ENCODE measurements at places on chromosomes 5 and 9. TPM values are rescaled to one million over a fixed set of nuclear protein-coding genes. Genes with fewer than 3 reads are reported as not detected.
A peak's percentile ranks its signal among the peaks of the same experiment; 100 is the strongest.

Gene KIF12
- total RNA-seq = not detected

Gene FCN2
- not detected for total RNA-seq

Gene RETREG1
- 12.1 TPM for total RNA-seq

Gene GFM2
- total RNA-seq = 33.9 TPM

Gene MTMR12
- 25.4 TPM for total RNA-seq

Gene HTR1A
- not detected for total RNA-seq

Gene ETF1
- 246 TPM for total RNA-seq

Gene LRRC19
- total RNA-seq = not detected

Gene NUTM2F
- total RNA-seq = not detected

GRCh38 chr9:19186232-19186631 is 44.3 kb upstream of the DENND4C start:
- no peaks in the 10 kb centered on the region for H3K27me3 ChIP-seq
- H3K27ac ChIP-seq = no peak overlapping the region
- H3K36me3 ChIP-seq = no peaks in the 10 kb centered on the region
- no peak overlapping the region for H3K4me3 ChIP-seq
- H3K4me1 ChIP-seq = peaks cover 25% of the 10 kb centered on the region

- no peak overlapping the region for H3K4me3 ChIP-seq
- H3K27ac ChIP-seq = no peak overlapping the region
Measured at GRCh38 chr5:162487528-162488525, 420.3 kb downstream of the GABRG2 start.

DNA sequence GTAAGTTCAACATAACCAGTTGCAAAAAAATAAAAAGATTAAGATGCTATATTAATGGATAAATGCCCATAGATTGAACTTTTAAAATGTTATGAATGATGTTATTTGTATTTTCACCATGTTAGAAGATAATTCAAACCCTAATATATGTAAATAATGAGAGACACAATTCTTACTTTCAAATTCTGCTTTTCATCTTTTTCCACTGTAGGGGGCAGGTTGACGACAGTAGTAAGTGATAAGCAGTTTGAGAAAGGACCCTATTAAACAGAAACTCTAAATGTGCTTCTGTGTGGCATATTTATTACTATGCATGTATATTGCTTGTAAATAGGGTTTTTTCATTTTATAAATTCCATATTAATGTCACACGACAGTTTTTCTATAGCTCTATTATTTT is 591.1 kb downstream of the SEMA5A start:
- no peak overlapping the region for H3K4me3 ChIP-seq
- no peaks in the 10 kb centered on the region for H3K27me3 ChIP-seq
- no peak for DNase-seq
- no peaks in the 10 kb centered on the region for H3K36me3 ChIP-seq

DNA sequence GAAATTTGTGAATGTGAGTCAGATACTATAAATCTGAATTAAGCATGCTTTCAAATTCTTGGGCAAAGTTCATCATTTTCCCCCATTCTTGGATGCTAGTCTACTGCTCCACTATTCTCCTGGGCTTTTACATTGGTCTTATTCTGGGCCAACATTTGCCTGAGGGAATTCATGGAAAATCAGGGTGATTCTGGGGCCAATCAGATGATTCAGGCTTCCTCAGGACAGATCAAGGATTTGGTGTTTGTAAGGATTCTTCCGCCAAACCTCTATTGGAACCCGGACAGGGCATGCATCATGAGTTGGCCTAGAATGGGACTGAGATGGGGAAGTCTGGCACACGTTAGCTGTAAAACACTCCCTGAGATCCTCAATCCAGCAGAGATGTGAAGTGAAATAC is 113.8 kb downstream of the MEF2C start:
- H3K36me3 ChIP-seq = no peaks in the 10 kb centered on the region
- no peaks in the 10 kb centered on the region for H3K27me3 ChIP-seq
- no peak overlapping the region for H3K4me3 ChIP-seq
- no peak for DNase-seq
- no peak overlapping the region for H3K27ac ChIP-seq
- no peaks in the 10 kb centered on the region for H3K4me1 ChIP-seq

- DNase-seq = no peak
- no peaks in the 10 kb centered on the region for H3K36me3 ChIP-seq
- H3K27me3 ChIP-seq = no peaks in the 10 kb centered on the region
- H3K4me3 ChIP-seq = no peak overlapping the region
Measured at GRCh38 chr9:94903961-94904421, 177.5 kb downstream of the AOPEP start.

DNA sequence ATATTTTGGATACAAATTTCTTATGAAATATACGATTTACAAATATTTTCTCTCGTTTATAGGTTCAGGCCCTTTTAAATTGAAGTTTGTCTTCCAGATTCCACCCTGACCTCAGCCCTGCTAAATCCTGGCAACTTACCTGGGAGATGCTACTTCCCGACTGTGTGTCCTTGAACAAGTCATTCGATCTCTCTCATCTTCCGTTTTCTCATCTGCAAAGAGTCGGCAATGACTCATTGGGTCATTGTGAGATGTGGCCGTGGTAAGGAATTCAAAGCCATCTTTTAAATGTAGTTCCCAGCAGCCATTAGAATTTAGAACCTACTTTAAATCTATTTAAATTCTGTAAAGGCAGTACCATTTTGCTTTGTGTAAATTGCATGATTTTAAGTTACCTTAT is 72.5 kb downstream of the LHX2 start:
- no peak overlapping the region for H3K27ac ChIP-seq
- no peaks in the 10 kb centered on the region for H3K4me1 ChIP-seq
- no peaks in the 10 kb centered on the region for H3K36me3 ChIP-seq

GRCh38 chr5:5335107-5335506 is 87.4 kb upstream of the ICE1 start:
- no peak for DNase-seq
- no peak overlapping the region for H3K27ac ChIP-seq
- H3K4me3 ChIP-seq = no peak overlapping the region
- no peaks in the 10 kb centered on the region for H3K27me3 ChIP-seq
- no peaks in the 10 kb centered on the region for H3K4me1 ChIP-seq

DNA sequence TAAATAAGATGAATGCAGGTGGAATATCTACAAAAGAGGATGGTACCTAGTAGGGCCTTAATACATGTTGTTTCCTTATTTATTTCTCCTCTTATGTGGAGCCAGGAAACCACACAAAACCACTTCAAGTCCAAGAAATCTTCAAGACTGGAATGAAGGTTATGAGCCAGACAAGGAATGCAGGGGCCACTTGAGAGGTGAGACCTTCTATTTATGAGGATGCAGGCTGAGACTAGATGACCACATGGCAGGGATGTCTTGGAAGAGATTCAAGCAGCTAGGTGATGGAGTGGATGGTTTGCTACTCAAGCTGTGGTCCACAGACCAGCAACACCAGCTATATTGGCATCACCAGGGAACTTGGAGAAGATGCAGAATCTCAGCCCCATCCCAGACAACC is 92.2 kb downstream of the TNC start:
- no peaks in the 10 kb centered on the region for H3K36me3 ChIP-seq
- no peaks in the 10 kb centered on the region for H3K4me1 ChIP-seq
- H3K27me3 ChIP-seq = no peaks in the 10 kb centered on the region
- H3K4me3 ChIP-seq = no peak overlapping the region
- no peak for DNase-seq

GRCh38 chr9:14706530-14707140 is 13.4 kb upstream of the ZDHHC21 start:
- no peaks in the 10 kb centered on the region for H3K4me1 ChIP-seq
- no peak overlapping the region for H3K4me3 ChIP-seq
- H3K27me3 ChIP-seq = no peaks in the 10 kb centered on the region
- H3K27ac ChIP-seq = no peak overlapping the region
- no peak for DNase-seq

DNA sequence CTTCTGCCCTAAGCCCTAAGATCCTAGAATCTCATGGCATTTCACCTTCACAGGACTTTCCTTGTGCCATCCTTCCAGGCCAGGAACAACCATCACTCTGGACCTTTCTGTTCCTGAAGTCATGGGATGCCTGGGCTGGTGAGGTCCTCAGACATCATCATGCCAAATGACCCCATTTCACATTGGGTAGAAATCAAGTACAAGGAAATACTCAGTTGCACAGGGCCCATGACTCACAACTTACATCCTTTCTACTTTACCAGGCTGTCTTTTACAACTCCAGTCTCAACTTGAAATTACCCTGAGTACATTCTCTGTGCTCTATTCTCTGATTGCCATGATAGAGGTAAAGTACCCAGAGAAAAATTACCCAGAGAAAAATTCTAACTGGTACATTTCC is 167.1 kb downstream of the PIK3R1 start:
- no peak overlapping the region for H3K27ac ChIP-seq
- H3K27me3 ChIP-seq = no peaks in the 10 kb centered on the region
- H3K4me3 ChIP-seq = no peak overlapping the region
- H3K36me3 ChIP-seq = no peaks in the 10 kb centered on the region
- no peak for DNase-seq

- DNase-seq = no peak
- no peaks in the 10 kb centered on the region for H3K27me3 ChIP-seq
- H3K4me1 ChIP-seq = no peaks in the 10 kb centered on the region
- H3K27ac ChIP-seq = no peak overlapping the region
Measured at GRCh38 chr5:61401726-61402125, 69.7 kb downstream of the ZSWIM6 start.

DNA sequence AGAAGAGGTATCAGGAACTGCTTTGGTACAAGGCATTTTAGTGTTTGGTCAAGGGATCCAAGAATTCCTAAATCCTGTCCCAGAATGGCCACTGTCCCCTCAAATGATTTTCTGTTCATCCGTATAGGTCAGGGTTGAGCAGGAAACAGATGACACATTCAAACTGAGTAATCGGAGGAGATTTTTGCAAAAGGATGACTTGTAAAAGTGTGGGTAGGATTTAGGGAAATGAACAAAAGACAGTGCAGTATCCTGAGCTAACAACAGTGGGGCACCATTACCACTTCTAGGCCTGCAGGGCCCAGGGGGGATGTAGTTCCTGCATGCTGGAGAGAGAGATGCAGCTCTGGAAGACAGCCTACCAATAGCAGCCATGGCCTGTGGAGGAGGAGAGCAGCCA is 290.1 kb downstream of the ZSWIM6 start:
- H3K27ac ChIP-seq = no peak overlapping the region
- peaks cover 5% of the 10 kb centered on the region for H3K4me1 ChIP-seq
- H3K36me3 ChIP-seq = no peaks in the 10 kb centered on the region

GRCh38 chr9:124455820-124456219 is 5.6 kb downstream of the ADGRD2 start:
- H3K36me3 ChIP-seq = no peaks in the 10 kb centered on the region
- no peaks in the 10 kb centered on the region for H3K4me1 ChIP-seq
- H3K27ac ChIP-seq = no peak overlapping the region
- H3K4me3 ChIP-seq = no peak overlapping the region
- DNase-seq = no peak

GRCh38 chr5:15266841-15267240 is 233.1 kb upstream of the FBXL7 start:
- no peaks in the 10 kb centered on the region for H3K4me1 ChIP-seq
- no peak for DNase-seq
- H3K4me3 ChIP-seq = no peak overlapping the region
- no peaks in the 10 kb centered on the region for H3K36me3 ChIP-seq
- no peaks in the 10 kb centered on the region for H3K27me3 ChIP-seq

DNA sequence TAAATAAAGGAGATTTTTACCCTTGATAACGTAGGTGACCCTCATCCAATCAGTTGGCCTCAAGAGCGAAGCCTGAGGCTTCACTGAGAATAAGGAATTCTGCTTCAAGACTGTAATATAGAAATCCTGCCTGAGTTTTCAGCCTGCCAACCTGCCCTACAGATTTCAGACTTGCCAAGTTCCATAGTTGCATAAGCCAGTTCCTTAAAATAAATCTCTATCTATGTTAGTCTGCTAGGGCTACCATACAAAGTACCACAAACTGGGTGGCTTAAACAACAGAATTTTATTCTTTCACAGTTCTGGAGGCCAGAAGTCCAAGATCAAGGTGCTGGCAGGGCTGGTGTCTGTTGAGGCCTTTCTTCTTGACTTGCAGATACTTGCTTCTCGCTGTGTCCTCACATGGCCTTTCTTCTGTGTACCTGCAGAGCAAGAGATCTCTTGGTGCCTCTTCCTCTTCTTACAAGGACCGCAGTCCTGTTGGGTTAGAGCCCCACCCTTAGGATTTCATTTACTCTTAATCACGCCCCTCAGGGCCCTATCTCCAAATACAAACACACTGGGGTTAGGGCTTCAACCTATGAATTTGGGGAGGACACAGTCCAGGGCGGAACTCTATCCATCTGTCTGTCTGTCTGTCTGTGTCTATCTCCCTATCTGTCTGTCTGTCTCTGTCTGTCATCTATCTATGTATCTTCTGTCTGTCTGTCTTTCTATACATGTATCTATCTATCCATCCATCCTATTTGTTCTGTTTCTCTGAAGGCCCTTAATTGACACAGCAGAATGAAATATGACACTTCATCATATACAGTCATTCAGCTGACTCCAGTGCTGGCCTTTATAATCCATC is 17.0 kb upstream of the CMBL start:
- DNase-seq = no peak
- no peaks in the 10 kb centered on the region for H3K4me1 ChIP-seq
- H3K27me3 ChIP-seq = no peaks in the 10 kb centered on the region
- no peak overlapping the region for H3K4me3 ChIP-seq

GRCh38 chr9:135273008-135273407 is 185.5 kb downstream of the OLFM1 start:
- H3K27me3 ChIP-seq = no peaks in the 10 kb centered on the region
- no peaks in the 10 kb centered on the region for H3K36me3 ChIP-seq
- no peak overlapping the region for H3K4me3 ChIP-seq
- DNase-seq = no peak

GRCh38 chr5:176873541-176874172 is 25.5 kb downstream of the HK3 start:
- H3K4me1 ChIP-seq = no peaks in the 10 kb centered on the region
- DNase-seq = no peak
- H3K36me3 ChIP-seq = no peaks in the 10 kb centered on the region
- H3K4me3 ChIP-seq = no peak overlapping the region
- no peak overlapping the region for H3K27ac ChIP-seq

DNA sequence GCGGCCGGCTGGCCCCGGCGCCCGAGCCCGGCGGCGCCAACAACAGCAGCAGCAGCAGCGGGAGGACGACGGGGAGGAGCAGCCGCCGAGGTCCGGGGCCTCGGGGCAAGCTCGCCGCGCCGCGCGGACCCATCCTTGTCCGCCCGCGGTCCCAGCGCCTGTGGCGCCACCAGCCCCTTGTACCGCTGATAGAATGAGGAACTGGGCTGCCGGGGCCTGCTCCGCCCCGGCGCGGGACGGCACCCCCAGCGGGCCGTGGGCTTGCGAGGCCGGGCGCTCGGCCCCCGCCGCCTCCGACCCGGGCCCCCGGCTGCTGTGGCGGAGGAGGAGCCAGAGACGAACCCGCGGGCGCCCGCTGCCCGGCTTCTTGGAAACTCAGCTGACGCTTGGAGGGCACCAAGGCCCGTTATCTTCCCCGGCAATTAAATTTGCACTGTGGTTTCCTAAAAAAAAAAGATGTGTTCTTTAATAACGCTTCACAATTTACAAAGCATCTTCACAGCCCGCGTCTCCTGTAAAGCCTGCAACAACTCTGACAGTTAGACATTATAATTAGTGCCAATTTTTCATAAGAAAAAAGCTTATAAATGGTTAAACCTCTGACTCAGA is at the start of gene ARSB:
TSS of gene ARSB (minus strand) at position 195 of the 609 bp plus-strand sequence. CDS start at position 133, 62 bp downstream.
- peak within 1 kb of the TSS; percentile 76 for H3K4me3 ChIP-seq
- no peaks in the 10 kb centered on the region for H3K27me3 ChIP-seq
- no peaks in the 10 kb centered on the region for H3K36me3 ChIP-seq

GRCh38 chr5:116686438-116686837 is 111.8 kb upstream of the SEMA6A start:
- no peak overlapping the region for H3K27ac ChIP-seq
- no peak overlapping the region for H3K4me3 ChIP-seq
- H3K27me3 ChIP-seq = no peaks in the 10 kb centered on the region

GRCh38 chr9:98057138-98057799 is 737 bp downstream of the NANS start:
- peak overlapping the region; percentile 72 for H3K27ac ChIP-seq
- H3K4me3 ChIP-seq = peak overlapping the region; percentile 59
- no peak for DNase-seq
- H3K27me3 ChIP-seq = no peaks in the 10 kb centered on the region
